NCI-H510A treated with DMSO at 0.1 percent for 48 hours (cell line): ENCODE measurements at places on chromosomes 5 and 9.

- DNase-seq, result no peak
Measured at GRCh38 chr9:114000063-114000454, 78.0 kb downstream of the AMBP start.

- peak; percentile 28 for DNase-seq
Measured at GRCh38 chr5:150155258-150156026, at the start of gene PDGFRB. PDGFRB (minus strand) TSS chr5:150155845; CDS start chr5:150137047, 18,798 bp downstream.

DNA sequence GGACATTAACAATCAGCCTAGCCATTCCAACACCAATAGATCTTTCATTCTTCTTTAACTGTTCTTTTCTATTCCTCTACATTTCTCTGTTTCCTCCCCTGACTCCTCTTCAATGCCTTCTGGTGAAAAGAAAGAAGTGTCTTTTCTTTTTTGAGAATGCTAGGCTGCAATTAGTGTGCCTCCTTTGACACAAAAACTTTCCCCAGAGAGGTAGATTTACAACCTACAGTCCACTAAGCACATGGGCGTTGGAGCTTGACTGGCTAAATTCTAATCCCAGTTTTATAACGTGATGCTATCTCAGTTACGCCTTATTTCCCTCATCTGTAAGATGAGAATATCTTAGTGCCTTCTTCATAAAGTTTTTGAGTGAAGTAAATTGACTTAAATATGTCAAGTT is 16.9 kb upstream of the ANKRD55 start:
- no peak for DNase-seq

DNA sequence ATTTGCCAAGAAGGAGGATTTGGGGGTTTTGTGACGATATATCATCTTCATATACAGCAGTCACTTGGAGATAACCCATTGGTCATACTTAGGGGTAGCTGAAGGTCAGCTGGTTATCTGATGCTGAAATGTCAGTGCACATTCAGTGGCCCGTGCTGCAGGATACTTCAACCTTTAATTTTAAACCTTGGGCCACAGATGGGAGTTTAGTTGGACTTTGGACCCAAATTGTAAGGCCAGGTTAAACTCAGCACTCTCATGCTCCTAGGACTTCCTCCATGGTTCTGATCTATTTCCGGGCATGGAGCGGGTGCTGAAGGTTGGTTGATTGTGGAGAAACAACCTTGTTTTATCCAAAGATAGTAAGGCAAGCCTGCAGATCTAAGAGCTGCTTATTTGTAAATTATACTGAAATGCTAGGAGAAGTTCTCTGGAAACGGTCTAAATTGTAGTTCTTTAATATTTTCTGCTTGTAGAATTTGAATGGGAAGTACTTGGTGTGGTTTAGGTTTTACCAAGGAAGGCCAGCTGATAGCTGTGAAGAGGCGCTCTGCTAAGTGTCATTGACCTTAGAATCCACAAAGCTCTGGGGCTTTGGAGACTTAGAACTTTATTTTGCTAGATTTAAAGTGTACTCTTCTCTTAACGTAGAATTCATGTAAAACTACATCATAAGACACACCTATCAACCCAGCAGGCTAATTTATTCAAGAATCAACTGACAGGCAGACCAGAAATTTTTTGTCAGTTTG is 38.6 kb downstream of the SLC44A1 start:
- no peak for DNase-seq

- DNase-seq, result peak; percentile 71
Measured at GRCh38 chr5:72556351-72557166, 49.3 kb upstream of the ZNF366 start.

DNA sequence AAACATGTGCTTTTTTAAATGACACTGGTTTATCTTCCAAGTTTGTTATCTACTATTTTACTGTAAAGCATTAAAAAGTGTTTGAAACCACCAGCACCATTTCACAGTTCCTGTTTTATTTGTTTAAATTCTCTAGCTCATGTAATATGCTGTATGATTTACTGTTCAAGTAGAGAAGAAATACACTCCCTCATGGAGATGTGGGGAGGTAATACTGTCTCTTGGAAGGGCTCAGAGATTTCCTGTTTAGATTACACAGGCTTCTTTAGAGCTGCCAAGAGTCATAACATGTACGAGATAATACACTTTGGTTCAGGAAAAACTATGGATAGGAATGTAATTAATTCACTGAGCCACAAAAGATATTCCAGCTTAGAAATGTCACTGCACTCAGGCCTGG is 135.0 kb upstream of the CCDC152 start:
- no peak for DNase-seq

- DNase-seq, result no peak
Measured at GRCh38 chr5:117235786-117236185, 661.2 kb upstream of the SEMA6A start.

DNA sequence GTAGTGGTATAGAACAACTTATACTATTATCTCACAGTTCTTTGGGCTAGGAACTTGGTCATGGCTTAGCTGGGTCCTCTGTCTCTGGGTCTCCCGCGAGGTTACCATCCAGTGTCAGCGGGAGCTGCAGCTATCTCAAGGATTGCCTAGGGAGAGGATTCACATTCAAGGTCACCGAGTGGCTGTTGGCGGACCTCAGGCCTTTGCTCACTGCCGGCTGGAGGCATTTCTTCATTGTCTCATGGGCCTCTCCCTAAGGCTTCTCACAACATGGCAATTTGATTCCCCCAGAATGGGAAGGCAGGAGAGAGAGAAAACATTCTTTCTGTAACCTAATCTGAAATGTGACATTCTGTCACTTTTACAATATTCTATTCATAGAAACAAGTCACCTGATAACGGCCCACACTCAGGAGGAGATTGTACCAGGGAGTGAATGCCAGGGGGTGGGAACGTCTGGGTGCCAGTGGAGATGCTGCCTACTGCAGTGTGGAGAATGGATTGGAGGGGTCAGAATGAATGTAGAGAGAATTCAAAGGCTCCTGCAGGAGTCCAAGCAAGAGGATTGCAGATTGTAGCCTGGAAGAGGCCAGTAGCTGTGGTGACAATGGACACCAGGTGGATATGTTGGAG is 29.5 kb upstream of the ANKRD18A start:
- no peak for DNase-seq

DNA sequence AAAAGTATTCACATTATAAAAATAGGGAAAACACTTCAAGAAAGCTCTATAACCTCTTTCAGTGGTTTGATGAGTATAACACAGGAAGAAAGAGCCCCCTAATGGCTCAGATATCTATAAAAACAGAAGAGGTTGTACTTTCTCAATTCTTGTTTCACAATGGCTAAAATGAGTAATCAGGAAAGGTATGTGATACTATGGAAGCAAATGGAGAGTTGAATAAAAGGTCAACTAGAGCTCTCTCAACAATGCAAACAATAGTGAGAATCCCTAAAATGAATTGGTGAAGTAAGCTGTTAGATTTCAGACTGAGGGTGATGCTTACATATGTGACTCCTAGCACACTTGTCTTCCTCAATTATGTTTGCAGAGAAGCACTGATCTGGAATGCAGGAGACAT is 584.6 kb upstream of the CDH18 start:
- DNase-seq, result peak; percentile 54

DNA sequence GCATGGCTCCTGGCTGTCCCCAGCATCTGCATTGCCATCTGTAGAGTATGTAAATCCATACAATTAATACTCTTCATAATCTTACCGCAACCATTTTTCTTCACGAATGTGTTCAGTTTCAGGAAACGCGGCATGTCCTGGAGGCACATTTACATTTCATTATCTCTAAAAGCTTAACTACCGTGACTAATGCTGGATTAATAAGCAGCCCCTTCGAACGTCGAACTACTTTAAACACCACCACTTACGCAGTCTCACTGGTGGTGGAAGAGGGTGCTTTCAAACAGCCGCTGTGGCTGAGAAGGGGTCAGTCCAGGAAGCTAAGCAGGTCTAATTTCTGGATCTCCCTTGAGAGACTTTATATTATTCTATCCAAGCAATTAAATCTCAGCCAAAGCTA is 85.6 kb downstream of the C5orf15 start:
- no peak for DNase-seq

DNA sequence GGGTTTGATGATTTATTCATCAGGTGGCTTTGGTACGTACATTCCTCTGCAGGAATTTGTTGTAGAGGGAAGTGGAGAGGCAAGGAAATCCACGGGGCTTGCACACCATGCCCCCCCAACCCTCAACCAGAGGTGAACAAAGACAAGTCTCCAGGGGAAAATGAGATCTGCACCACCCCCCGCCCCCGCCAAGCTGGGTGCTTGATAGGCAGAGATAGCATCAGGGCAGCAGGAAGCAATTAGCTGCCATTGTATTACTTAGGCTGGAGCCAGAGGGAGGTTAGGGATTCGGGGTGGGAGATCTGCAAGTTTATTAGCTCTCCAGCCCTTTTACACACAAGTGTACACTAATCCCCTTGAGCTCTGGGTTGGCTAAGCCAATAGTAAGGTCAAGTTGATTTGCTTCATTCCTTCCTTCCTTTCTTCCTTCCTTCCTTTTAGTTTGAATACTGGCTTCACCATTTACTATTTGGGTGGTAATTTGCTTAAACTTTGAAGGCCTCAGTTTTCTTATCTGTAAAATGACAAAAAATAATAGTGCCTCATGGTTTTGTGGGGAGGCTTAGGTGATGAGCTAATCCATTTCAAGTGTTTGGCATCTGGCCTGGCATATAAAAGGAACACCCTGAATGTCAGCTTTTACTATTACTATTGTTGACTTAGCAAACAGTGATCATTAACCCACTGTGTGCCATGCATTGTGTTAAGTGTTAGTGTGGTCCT is 34.1 kb downstream of the SPRY4 start:
- peak; percentile 74 for DNase-seq

DNA sequence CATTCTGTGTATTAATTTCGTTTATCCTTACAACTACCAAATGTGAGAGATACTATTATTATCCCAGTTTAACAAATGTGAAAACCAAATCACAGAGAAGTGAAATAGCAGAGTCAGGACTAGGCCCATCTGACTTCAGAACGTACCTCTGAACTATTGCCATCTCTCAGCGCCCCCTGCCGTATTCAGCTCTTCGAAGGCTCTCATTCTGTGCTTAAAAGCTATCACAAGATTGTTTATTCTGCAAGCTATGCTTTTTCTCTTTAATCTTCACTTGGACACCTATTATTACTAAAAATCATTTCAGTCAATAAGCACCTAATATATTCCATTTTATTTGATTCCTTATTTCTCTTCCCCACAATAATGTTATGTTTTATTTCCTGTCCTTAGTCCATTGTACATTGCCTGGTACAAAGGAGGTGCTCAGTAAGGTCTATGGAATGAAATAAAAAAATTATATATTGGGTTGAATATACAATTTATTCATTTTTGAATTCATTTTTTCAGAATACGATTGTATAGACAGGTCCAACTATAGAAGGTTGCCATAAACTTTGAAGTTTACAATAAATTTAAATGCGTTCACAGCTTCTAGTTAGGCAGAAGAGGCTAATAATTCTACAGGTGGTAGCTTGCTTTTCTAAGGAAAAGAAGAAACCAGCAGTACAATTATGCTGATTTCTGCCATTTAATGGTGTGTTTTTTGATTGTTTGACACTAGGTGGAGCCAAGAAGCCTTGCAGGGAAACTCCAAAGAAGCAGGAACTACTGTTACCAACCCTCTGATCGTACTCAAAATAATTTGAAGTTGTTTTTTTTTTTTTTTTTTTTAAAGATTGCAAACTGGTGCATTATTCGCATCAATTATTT is 202.2 kb upstream of the DMRTA1 start:
- peak; percentile 6 for DNase-seq

- no peak for DNase-seq
Measured at GRCh38 chr9:110330484-110331105, 7.1 kb downstream of the TXNDC8 start.

GRCh38 chr5:96926276-96926675 is 9.6 kb upstream of the LNPEP start:
- DNase-seq, result no peak

DNA sequence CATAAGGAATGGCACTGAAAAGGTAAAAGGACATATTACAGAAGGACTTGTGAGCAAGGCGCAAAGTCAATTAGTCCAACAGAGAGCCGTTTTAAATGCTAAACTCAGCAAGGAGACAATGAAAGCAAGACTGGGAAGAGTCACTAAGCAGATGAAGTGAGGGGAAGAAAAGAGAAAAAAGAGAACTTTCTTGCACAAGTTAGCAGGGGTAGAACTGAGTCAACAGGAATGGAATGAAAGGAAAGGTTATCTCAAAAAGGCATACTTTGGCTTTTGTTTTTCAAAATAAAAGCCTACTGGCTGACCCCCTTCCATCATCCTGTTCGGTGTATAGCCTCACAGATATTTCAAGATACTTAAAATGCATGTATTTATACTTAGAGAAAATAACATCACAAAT is 75.0 kb downstream of the NR6A1 start:
- DNase-seq, result no peak

DNA sequence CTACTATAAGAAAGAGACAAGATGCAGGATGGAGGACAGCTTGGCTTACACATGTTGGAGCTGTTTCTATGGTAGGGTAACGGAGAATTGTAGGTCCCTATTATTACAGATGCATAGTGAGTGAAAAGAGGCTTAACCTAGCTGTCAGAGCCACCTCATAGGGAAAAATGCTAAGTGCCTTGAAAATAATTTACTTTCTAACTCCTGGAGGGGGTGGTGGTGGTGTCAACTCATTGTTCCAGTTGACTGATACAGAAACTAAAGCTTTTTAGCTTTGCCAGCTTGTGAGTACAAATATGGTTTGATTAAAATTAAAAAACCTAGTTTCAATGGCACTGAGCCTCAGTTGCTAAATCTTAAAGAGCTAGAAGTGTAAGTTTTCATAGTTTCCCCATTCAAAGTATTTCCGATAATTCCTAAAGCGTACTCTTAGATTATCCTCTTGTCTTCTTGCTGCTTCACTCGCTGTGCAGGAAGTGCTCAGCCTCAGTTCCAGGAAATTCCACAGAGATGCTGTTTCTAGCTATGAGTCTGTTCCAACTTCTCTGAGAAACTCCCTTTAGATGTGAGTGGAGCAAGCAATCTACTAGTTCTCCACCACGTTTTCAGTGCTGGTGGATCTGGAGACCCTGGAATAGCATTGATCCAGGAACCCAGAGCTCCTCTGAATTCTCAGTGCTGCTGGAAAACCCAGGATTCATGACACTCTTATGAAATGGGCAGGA is 265.2 kb downstream of the DMAC1 start:
- no peak for DNase-seq

DNA sequence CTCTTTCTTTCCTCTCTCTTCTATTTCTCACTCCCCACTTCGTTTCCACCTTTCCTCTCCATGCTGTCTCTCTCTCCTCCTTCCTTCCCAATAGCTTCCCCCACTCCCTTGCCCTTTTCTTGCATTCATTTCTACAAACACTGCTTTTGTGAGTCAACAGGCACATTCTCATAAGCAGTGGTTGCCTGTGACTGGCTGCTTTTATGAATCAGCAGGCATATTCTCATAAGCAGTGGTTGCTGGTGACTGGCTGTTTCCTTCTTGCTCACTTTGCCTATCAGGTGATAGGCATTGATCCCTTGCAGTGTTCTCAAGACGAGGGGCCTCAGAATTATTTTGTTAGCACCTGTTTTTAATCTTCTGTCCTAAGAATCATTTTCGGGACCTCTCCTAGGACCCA is 116.1 kb upstream of the ACTBL2 start:
- no peak for DNase-seq
